Activated naive CD8-positive, alpha-beta T cell treated with anti-CD3 and anti-CD28 coated beads, Interleukin-2, amount 10 ng/mL, durations not matched to agents 7 days and 5 days (primary cell): ENCODE measurements at places on chromosomes 1 and 21. TPM values are rescaled to one million over a fixed set of nuclear protein-coding genes. Genes with fewer than 3 reads are reported as not detected.

DNA sequence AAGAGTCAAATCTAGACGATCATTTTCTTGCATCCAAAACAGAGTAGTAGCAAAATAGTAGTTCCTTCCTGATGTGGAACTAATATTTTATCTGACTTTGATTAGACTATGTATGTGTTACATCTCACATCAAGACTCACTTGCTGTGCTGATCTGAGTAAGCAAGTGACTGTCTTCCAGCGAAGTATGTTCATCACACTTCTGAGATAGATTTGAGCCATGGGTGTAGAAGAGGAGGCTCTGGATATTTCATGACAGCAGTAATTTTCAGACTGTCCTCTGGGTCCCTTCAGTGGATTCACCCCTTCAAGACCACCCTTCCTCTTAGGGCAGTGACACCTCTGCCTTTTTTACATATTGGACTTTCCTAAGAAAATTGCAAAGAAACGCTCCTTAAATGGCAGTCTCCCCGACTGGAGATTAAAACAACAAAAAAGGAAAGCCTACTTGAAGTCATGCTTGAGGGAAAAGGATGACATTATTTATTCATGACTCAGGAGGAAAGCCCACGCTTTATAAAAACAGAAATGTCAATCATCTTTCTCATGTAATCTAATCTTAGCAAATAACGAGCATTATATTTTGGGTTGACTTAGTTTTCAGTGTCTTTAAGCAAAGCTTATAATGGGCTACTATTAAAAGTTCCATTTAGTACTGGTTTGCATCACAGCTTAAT, 22.8 kb downstream of the ATP1B1 start:
- no peak for DNase-seq

DNA sequence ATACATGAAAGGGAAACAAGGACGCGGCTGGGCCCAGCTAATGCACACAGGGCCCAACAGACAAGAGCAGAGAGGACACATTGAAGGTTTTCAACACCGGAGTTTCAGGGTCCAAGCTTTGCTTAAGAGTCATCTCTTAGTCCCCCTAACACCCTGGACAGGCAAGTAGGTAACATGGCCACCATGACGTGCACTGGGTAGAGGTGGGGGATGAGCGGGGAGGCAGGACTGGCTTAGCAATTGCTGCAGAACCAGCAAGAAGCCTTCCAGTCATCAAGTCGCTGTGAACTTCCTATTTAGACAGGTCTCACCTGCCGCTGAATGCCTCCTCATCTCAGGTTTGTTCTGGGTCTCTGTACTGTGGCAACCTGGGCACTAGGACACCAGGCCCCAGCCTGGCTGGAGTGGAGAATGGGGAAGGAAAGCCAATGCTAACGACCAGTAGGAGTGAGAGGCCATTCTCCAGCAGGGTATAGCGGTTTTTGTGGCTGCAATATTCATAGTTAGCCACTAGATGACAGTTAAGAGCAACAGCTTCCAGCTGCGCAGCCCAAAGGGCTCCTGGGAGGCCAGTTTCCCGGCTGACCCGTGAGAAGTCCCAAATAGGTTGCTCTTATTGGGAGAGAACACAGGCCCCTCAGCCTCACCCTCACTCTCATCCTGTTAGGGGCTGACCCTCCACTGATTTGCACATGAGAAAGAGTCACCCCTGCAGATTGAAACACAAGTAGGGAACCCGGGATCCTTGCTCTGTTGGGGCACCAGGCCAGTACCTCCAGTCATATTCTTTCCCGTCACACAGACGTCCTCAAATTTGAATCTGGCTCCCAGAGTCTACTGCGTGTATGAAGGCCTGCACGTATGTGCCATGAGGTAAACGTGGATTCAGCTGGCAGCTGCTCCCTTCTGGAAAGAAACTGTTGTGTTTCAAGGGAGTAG, 6.0 kb upstream of the PIGC start:
- peak; percentile 49 for DNase-seq

DNA sequence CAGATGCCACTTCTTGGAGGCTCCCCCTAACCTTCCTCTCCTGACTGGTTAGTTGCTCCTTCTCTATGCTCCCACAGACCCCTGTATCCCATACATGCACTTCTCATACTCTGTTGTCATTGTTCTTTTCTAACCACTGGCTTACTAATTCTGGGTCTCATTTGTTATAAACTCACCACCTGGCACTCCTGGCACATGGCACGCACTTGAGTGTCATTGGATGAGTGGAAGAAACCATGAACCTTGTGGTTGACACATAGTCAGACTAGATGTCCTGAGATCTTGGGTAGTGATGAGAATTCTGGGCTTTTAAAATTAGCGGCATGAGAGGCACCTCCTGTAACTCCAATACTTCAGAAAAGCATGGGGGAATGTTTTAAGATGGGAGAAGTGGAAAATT, 49.3 kb downstream of the TRIM62 start:
- DNase-seq: no peak

- DNase-seq: no peak
Measured at GRCh38 chr21:26956813-26957212, 10.1 kb downstream of the ADAMTS5 start.

CCDC181 gene
- not detected for total RNA-seq
